Activated T-helper 1 cell treated with Interleukin-2 at 50 U/mL for 16 hours (primary cell): ENCODE measurements at places on chromosomes 4 and X.

DNA sequence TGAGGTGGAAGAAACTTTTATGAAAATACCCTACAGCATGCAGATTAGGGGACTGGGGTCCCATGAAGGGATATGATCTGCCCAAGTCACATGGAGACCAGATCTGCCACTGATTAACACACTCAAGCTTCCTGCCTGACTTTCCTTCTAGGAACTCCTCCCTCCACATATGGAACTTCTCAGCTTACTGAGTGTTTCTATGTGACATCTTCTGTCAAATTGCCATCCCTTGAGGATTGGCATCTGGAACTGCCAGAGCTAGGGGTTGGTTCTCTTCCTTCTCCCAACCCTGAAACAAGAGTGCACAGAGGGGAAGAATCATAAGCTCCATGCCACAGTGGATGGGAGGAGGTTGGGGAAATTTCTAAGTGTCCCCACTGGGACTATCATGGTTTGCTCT is 150.6 kb upstream of the MBNL3 start:
- no peak for DNase-seq

DNA sequence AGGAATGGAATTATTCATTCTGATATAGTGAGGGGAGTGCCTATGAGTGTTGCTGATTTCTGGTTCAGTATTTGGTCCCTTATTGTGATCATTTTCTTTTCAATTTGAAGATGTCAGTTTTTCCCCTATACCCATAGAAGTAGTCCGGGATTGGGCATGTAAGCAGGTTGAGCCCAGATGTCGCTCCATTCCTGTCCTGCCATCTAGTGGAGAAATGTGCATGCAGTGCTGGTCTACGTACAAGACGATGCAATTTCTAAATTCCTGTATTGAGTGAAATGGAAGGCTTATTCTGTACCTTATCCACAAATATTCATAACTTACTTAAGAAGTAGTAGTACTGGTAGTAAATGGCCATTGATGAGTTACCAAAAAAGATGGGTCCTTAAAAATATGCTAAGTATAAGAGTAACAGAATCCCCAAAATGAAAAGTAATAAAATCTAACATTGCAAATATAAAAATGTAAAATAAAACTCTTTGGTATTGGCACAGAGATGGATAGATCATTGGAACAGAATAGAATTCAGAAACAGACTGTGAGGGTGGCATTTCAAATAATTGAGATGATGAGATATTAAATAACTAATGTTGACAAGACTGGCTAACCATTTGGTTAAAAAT is 60.9 kb downstream of the UGT8 start:
- DNase-seq = no peak

DNA sequence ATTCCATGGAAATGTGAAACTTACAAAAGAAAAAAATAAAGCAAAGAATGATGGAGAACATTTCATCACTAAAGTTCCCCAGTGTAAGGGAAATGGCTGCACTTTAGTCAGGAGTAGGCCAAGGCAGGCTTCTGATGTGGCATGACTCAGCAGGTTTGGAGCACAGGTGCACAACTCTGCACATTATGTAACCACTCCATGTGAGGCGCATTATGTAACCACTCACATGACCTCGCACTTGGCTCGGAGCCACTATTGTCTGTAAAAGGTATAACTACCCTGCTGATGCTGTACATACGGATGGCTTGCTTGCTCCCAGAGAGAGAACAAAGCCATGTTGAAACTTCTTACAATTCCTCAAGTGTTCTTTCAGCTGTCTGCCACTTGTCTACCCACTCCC is 727.6 kb downstream of the TRAM1L1 start:
- DNase-seq = no peak

- DNase-seq = no peak
These were observed 28.9 kb downstream of the SLC25A5 start for GRCh38 chrX:119497185-119497584.

- no peak for DNase-seq
These were observed 105.9 kb downstream of the THOC2 start for GRCh38 chrX:123626962-123627361.

DNA sequence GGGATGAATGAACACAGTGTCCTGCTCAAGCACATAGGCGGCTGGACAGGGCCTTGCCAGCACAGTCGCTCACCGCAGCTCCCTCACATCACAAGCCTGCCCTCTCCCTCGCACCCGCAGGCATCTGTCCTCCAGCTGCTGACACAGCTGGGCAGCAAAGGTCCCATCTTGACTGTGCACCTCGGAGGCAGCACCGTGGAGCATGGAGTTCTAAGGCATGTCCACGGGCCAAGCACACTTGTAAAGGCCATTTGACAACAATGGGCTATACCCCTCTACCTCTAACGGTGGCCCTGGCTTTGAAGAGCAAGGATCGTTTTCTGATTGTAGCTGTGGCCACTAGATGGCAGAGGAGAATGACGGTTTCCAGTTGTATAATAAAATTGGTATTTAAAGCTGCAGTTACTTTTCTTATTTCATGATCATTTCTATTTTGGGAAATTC is 53.8 kb downstream of the APLN start:
- DNase-seq = no peak

DNA sequence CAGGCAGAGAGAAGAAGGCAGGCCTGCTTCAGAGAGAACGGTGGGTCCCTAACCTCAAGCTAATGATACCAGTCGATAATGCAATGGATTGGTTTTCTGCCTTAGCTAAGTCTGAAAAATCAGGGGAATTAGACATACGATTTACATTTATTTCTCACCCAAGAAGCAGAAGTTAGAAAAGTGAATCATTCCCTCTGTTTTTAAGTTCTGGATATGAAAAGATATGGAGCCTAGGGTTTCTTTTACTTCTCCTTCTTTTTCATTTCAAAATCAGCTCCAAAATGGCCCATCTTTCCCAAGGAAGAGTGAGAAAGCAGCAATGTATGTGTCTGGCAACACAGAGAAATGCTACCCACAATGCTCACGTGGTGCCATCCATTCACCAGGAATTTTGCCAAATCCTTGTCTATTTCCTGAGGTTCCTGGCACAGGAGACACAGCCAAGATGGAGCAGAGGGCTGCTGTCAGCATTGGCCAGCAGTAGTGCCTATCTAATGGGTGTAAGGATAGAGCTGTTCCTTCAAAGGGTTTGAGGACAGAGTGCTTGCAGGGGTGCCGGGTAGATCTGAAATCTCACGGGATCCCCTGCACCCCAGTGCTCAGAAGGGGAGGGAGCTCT is 231.5 kb downstream of the MAML3 start:
- no peak for DNase-seq

- DNase-seq = no peak
These were observed 21.2 kb upstream of the SYNPO2 start for GRCh38 chr4:118867311-118868067.

GRCh38 chr4:37902212-37902611 is 11.3 kb downstream of the TBC1D1 start:
- DNase-seq = no peak

DNA sequence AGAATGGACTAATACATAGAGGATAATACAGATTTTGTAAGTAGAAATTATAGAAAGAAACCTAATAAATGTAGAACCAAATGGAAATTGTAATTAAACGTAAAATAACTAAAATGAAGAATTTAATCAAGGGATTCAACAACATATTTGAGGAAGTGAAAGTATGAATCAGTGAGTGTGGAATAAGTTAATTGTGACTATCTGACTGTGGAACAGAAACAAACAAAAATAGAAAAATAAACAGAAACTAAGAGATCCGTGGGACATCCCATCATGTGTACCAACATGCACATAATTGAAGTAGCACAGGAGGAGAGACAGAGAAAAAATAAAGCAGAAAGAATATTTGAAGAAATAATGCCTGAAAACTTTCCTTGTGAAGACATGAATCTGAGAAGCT is 208.6 kb upstream of the TACR3 start:
- no peak for DNase-seq

DNA sequence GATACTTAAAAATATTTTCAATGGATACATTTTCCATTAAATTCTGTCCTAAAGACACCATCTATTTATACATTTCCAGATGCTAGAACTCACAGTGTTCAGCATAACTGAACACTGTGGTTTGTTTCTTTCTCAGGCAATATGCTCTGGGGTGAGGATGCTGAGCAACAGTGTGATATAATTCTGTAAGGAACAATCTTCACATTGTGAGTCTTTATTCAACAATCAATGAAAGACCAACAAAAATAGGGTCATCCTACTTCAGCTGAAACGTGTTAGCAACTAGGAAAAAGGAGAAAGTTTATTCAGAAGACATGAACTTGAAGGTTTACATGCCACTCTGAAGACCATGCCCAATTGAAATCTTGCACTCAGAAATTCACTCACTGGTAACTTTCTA is 284.8 kb downstream of the UNC5C start:
- no peak for DNase-seq

- peak; percentile 28 for DNase-seq
These were observed 13.4 kb downstream of the ARHGEF6 start for GRCh38 chrX:136767104-136767941.

- no peak for DNase-seq
These were observed 30.7 kb downstream of the HS3ST1 start for GRCh38 chr4:11397819-11398610.

- DNase-seq = no peak
These were observed 105.3 kb upstream of the NKX1-1 start for GRCh38 chr4:1511441-1512041.

DNA sequence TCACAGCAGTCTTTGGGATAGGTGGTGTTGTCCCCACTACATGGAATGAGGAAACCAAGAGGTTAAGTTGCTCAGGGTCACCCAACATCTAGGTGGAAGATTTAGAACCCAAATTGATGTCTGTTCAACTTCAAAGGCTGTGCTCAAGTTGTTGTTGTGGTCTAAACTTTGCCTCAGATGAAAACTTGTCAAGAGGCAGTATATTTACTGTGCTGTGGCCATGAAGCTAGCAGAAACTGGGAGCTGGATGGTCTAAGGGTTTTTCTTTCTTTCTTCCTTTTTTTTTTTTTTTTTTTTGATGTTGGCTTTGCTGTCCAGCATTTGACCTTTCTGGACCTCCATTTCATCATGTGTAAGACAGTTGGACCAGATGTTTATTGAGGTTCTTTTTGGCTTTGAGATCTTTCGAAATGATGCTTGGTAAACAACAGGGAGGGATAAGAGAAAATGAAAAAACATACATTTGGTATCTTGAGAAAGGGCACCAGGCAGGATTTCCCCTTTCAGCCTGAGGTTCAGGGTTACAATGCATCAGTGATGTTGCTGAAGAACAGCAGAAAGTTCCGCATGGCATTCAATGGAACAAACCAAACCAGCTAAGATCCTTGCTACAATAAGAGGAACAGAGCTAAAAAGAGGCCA is 166.2 kb upstream of the RPS6KA3 start:
- no peak for DNase-seq

- DNase-seq = no peak
These were observed 448 bp upstream of the TBC1D8B start for GRCh38 chrX:106802063-106802387.

DNA sequence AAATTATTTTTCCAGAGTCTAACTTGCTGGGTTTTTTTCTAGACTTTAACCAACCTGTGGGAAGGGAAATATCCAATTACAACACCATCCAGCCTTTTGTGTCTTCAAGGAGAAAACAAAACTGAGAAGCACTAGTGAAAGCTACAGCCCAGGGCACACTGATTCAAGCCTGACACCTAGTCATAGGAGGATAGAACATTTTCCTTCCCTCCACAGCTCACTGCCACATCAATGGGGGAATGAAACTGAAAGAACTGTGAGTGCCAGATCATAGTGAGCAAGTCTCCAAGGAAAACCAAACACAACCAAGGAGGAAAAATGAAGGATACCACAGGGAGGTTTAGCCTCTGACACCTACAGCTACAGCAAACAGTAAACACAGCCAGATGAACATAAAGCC is 43.3 kb upstream of the MAGEA8 start:
- DNase-seq = no peak

DNA sequence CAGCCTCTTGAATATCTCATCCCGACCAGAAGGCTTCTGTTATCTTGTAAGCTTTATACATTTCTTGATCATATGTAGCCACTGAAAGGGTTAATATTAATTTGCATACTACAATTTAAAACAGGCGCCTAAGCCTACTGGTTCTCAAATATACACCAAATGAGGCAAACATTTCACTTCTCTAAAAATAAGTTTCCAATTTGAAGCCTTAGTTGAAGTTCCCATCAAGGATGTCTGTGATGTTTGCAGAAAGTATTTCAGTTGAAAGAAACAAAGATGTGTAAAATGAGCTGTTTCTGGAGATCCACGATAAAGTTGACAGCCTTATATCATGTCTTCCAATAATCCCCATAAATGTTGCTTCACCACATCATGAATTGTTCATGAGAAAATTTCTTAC is 70.6 kb downstream of the KIT start:
- no peak for DNase-seq

GRCh38 chr4:162349395-162349794 is 185.6 kb upstream of the FSTL5 start:
- no peak for DNase-seq
